Suppressor macrophage treated with lipopolysaccharide for 1 hour (primary cell): ENCODE measurements at places on chromosomes 7 and 10.

DNA sequence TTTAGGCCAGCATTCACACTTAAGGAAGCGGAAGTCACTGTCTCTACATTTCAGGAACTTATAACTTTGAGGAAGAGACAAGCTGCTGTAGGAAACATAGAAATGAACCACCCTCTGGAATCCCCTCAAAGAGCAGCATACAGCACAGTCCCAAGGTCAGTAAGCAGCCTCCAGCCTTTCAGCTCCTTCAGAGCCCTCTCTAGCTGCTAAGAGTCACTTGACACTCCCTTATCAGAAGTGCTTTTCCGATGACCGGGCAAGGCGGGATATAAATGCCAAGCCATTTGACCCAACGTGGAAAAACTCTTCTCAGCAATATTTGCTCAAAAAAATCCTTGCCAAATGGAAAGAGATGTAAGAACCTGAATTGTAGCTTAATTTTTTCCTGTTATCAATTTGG is 1284.3 kb downstream of the XPNPEP1 start:
- DNase-seq, result no peak

DNA sequence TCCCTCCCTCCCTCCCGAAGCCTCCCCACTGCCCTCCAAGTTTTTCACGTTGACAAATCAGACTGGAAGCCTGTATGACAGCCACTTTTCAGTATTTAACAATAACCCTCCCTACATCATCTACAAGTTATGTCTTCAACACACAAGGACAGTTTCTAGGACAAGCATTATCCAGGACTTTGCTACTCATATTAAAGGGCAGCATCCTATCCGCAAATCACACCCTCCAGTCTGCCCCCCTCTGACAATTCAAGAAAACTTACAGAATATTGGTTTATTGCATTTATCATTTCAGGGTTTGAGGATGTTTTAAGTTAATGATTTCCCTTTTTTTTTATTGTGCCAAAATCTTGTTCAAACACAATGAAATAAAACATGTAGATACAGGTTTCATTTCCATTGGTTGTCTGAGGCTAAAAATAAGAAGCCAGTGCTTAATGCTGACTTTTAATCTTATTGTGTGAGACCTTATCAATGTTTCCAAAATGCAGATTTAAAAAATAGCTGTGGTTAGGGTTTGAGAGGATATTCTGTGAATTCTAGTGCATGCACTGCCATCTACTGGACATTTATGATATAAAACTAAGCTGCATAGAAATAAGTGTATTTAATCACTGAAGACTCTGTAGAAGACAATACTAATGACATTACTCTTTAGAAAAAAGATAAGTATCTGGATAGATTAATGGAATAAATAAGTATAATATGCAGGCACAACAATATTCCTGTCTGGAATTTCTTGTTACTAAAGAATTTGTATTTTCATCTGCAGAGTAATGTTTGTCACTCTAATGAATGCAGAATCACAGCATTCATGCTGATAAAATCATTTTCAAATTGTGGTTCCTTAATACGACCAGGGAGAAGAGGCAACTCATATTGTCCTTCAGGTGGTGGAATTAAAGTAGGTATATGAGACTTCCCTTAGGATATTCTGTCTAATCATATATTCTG is 64.1 kb downstream of the CAV1 start:
- DNase-seq, result peak; percentile 67

- peak; percentile 78 for DNase-seq
Observed at GRCh38 chr10:35127289-35127891, 744 bp downstream of the CREM start.

GRCh38 chr7:157271315-157271990 is 65.4 kb upstream of the DNAJB6 start:
- DNase-seq, result no peak

- no peak for DNase-seq
Observed at GRCh38 chr7:33251301-33251700, 121.9 kb downstream of the BBS9 start.

- DNase-seq, result no peak
Observed at GRCh38 chr10:60167050-60167449, 222.6 kb downstream of the ANK3 start.

GRCh38 chr7:127536741-127537140 is 48.7 kb downstream of the GCC1 start:
- DNase-seq, result no peak

DNA sequence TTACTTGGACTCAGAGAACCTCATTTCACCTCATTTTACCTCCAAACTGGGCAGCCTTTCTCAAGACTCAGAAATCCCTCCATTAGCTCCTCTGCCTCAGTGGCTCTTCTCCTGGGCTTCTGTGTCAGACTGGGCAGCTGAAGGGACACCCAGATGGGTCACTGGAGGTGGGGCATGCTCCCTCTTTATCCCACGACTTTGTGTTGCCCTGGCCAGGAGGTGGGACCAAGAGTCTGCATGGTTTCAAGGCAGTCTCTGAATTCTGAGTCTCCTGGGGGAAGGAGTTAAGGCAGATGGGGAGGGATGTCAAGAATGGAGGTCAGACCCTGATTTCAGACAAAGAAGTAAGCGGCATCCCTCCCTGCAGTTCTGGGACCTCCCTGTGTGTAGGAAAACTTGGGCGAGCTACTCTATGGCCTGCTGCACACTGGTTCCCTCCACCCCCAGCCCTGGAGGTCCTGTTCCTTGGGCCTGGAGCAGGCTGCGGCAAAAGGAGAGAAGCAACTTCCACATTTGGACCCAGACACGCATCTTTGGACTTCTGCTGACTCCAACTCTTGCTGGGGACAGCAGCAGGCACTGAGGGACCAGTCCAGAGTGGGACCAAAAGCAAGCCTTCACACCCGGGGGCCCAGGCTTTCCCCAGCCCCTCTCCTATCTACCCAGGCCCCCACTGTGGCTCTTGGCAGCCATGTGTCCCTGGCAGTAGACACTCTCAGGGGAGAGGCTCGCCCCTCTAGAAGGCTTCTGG is 10.8 kb downstream of the POLL start:
- no peak for DNase-seq

GRCh38 chr10:50324046-50324445 is 72.7 kb upstream of the ASAH2 start:
- DNase-seq, result peak; percentile 67

GRCh38 chr7:20219446-20220292 is 2.5 kb upstream of the MACC1 start:
- peak; percentile 99 for DNase-seq

GRCh38 chr10:97861097-97861750 is 11.6 kb downstream of the GOLGA7B start:
- peak; percentile 90 for DNase-seq

- DNase-seq, result no peak
Observed at GRCh38 chr10:14781763-14782162, 7.1 kb upstream of the FAM107B start.

GRCh38 chr10:78357141-78358063 is 323.7 kb downstream of the RPS24 start:
- no peak for DNase-seq

- no peak for DNase-seq
Observed at GRCh38 chr10:97891497-97892167, 42.0 kb downstream of the GOLGA7B start.

DNA sequence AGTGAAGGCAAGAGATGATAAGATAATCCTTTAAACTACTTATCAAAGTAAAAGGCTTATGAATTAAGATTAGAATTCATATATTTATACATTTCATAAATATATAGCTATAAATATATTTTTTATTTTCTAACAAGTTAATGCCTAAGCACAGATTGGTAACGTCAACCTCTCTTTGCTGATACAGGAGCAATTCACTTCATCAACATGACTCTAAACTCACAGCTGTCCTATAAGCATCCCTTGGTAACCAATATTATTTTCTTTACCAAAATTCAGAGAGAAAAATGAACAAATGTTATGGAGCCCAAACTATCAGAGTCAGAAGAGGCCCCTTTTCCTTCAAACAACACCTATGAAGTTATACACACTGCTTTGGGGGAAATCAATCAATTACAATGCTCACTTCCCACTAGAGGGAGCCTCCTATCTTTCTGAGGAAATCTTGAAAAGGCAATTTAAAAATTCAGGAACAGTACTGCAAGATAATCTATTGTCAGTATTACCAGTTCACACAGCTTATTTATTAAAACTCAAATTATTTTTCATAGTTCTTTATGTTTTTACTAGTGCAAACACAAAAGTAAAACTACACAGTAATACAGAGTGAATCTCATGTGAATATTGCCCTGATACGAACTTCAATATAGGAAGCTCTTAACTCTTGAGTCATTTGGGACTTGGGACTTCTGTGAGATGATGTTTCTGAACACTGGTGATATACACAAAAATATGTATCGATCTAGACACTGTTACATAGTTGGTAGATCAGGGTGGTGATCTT is 51.0 kb upstream of the NOBOX start:
- no peak for DNase-seq

DNA sequence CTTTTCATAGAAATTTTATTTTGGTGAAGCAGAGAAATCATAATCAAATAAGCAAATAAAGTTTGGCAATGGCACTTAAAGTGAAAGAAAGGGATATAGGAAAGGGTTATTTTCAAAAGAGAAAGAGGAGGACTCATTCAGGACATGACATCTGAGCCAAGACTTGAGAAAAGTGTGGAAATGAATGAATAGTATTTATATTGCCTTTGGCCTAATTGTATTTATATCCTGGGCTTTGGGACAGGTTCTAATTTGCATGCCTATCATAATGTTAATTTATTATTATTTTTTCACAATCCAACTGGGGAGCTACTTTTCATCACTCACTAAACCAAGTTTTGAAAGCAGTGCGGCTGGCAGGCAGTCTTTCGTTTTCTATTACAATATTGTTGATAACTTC is 376.8 kb downstream of the HGF start:
- no peak for DNase-seq

- peak; percentile 44 for DNase-seq
Observed at GRCh38 chr7:156969972-156970420, 20.5 kb downstream of the NOM1 start.

DNA sequence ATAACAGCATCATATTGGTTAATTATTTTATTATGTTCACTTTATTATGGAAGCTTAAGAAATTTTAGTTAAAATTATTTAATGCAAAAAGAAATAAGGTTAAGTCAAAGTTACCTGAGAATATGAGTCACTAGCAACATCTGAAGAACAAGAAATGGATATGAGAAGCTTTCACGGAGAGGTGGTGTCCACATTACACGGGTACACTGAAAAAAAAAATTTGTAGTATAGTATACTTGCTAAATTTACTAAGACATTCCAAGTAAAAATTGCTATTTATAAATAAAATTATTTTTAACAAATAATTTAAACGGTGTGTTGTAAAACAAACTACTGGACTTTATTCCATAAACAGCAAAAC is 63.9 kb downstream of the DPY19L1 start:
- DNase-seq, result no peak

DNA sequence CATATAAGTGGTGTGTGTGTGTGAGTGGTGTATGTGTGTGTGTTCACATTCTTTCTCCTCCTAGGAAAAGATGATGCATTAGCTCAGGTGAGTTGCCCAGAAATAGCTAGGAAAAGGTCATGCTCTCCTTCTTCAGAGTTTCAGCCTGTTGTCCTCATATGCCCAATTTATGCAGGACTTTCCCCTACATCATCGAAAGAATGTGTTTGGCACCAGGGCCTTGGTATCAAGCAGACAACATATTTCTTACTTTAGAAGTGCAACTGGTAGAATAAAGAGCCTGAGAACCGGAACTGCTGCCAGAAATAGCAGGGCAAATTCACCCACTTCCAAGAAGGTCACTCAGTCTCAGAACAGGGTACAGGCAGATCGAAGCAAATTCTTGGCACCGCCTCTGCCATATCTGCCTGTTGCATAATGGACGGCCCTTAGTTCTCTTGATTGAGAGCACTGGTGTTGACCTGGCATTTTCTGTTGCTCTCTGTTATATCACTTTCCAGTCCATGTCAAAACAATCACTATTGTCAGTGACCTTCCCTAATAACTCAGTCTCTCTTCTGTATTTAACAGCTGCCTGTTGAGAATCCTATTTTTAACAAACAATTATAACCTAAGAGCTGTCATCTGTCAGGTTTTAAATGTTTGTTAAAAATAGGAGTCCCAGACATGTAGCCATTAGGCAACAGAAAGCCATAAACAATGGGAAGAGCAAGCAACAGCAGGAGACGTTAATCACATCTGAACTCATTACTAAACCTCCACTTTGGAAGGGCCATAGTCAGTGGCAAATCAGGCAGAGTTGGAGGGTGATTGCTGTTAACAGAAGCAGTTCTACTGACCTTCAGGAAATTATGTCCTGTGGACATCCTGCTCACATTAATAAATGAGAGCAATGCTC is 20.7 kb downstream of the ADRB1 start:
- DNase-seq, result no peak

DNA sequence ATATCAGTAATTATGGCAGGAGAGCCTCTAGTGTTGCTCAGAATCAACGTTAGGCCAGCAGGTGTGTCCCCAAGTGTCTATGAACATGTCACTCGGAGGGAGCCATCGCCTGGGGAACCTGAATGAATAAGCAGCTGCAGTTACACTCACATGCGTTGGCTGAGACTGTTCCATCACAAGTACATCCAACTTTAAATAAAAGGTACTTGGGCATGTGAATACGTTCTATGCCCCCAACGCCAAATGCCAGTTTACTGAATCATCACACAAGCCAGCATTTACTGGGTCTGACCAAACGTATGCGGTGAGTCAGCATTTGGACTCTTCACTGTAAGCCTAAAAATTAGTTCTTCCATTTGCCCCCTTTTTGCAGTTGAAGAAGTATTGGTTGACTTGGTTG is 207.6 kb upstream of the PLXNA4 start:
- no peak for DNase-seq

- DNase-seq, result no peak
Observed at GRCh38 chr10:4062072-4062471, 277.1 kb upstream of the KLF6 start.

GRCh38 chr7:128311013-128311412 is 32.7 kb downstream of the RBM28 start:
- DNase-seq, result no peak

GRCh38 chr10:100303724-100304319 is 17.3 kb upstream of the BLOC1S2 start:
- peak; percentile 43 for DNase-seq

DNA sequence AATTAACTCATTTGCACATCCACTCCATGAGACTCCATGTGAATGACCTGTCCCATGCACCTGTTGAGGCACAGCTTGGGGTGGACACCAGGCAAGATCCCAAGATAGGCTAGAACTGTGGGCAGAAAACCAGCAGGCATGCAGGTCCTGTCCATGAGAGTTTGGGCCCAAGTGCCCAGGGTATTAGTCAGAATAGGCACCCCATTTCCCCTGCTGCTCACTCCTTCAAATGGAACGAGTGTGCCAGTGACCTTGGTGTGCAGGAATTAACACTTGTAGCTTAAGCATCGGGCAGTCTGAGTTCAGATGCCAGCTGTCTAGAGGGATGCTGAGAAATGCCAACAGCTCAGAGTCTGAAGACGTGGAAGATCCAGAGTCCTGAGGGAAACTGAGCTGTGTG is 254.1 kb upstream of the GLI3 start:
- DNase-seq, result no peak

- peak; percentile 82 for DNase-seq
Observed at GRCh38 chr7:29109899-29110298, 36.4 kb downstream of the CPVL start.

GRCh38 chr10:112335111-112335867 is 38.6 kb upstream of the ACSL5 start:
- DNase-seq, result peak; percentile 20
